ENCODE measurements at places on chromosomes 7 and 10.

GRCh38 chr10:3472287-3473051 is 299.9 kb upstream of the PITRM1 start:
- peak; percentile 23 for DNase-seq

DNA sequence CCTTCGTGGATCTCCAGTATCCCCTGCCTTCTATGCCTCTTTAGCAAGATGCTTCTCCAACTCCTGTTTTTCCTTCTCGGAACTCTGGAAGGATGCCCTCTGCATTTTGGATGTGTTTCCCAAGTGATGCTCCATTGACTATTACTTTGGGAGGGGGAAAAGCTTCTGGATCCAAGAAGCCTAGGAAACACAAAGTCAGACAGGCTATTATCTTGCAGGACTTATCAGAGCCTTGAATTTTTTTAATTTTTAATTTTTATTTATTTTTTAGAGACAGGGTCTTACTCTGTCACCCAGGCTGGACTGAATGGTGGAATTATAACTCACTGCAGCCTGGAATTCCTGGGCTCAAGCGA is 21.1 kb downstream of the TMEM270 start:
- DNase-seq, result no peak

- DNase-seq, result no peak
Measured at GRCh38 chr7:15284396-15284795, 277.4 kb downstream of the AGMO start.

GRCh38 chr10:72912736-72913135 is 19.2 kb downstream of the OIT3 start:
- DNase-seq, result no peak

GRCh38 chr10:130915065-130915464 is 396.5 kb downstream of the TCERG1L start:
- DNase-seq, result no peak

- no peak for DNase-seq
Measured at GRCh38 chr10:118407026-118407425, 64.9 kb upstream of the FAM204A start.

- no peak for DNase-seq
Measured at GRCh38 chr7:30906014-30906413, 5.6 kb upstream of the AQP1 start.

- DNase-seq, result no peak
Measured at GRCh38 chr10:48801001-48801421, 116.3 kb downstream of the WDFY4 start.

DNA sequence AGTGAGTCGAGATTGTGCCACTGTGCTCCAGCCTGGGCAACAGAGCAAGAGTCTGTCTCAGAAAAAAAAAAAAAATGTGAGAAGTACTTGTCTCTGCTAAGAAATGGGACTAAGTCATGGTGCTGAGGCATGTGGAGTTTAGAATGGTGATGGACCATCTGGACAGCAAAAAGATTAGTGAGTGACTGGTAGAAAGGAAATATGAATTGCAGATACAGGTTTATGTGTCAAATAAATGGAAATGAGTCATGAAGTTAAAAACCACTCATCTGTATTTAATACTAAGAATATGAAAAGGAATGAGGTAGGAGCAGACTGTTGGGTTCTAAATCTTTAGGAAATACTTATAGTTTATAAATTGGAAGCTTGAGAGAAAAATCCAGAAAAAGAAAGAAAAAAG is 625.7 kb upstream of the ANKRD30A start:
- no peak for DNase-seq

DNA sequence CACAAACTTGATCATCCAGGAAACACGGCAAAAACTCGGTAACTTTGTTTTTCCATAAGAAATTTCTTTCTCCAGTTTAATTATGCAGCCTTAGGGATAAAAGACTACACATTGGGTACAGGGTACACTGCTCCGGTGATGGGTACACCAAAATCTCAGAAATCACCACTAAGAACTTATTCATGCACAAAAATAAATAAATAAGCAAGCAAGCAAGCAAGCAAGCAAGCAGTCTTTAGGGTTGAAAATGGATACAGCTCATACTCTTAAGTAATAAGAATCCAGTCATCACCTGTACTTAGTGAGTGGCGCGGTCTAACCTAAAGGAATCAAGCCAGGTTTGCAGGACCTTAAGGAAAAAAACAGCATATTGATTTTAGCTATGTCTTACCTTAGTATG is 30.0 kb downstream of the MCM10 start:
- DNase-seq, result no peak

- no peak for DNase-seq
Measured at GRCh38 chr10:75408911-75409885, 7.6 kb upstream of the ZNF503 start.

- no peak for DNase-seq
Measured at GRCh38 chr10:124870854-124871425, 69.3 kb downstream of the ABRAXAS2 start.

- no peak for DNase-seq
Measured at GRCh38 chr7:139127648-139128047, 18.1 kb upstream of the ZC3HAV1 start.

DNA sequence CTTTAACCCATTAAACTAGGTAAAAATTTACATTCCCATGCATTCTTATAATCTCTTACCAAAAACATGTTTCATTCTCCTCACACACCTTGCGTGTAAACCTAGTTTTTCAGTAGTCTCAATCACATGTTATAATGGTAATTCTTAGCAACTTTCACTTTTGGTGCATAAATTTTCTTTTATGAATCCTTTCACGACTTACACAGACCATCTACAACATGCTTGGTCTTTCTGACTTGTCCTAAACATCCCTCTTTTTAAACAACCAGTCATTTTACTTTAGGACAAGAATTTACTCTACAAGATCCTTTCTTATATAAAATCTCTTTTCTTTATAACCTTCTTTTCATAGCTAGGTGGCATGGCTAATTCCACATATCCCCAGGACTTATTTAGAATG is 25.8 kb downstream of the FBXL13 start:
- DNase-seq, result no peak

DNA sequence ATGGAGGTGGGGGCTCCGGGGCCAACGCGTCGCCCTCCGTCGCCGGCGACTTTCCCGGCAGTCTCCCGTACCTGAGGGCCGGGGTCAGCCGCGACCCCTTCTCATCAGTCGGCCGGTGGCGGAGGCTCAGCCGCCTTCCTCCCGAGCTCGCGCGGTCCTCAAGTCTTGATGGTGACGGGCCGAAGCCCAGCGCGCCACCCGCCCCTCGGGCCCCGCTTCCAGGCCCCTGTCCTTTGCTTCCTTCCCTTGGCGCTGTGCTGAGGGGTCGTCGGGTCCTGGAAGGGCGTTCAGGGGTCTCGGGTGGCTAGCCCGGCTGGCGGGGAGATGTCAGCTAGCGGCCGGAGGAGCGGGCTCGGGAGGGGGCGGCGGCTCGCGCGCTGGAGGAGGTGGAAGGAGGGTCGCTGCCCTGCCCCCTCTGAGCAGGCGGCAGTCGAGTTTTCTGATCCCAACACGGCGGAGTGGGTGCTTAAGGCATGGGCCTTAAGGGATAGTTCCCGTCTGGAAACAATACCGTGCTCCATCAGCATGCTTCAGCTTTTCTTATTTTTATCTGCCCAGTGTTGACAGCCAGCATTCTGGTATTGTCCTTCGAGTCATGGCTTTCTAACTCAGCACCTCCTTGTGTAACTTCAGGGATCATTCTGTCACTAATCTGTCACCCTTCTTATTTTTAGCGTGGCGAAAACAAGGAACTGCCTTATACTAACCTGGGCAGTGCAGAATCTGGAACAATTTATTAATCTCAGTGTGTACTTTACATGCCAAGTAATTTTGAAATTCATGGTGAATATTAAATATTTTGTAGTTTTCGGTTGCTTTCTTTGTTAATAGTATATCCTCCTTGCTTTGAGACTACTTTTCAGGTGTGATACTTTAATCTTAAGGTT is 748 bp downstream of the PHTF2 start:
- DNase-seq, result no peak

DNA sequence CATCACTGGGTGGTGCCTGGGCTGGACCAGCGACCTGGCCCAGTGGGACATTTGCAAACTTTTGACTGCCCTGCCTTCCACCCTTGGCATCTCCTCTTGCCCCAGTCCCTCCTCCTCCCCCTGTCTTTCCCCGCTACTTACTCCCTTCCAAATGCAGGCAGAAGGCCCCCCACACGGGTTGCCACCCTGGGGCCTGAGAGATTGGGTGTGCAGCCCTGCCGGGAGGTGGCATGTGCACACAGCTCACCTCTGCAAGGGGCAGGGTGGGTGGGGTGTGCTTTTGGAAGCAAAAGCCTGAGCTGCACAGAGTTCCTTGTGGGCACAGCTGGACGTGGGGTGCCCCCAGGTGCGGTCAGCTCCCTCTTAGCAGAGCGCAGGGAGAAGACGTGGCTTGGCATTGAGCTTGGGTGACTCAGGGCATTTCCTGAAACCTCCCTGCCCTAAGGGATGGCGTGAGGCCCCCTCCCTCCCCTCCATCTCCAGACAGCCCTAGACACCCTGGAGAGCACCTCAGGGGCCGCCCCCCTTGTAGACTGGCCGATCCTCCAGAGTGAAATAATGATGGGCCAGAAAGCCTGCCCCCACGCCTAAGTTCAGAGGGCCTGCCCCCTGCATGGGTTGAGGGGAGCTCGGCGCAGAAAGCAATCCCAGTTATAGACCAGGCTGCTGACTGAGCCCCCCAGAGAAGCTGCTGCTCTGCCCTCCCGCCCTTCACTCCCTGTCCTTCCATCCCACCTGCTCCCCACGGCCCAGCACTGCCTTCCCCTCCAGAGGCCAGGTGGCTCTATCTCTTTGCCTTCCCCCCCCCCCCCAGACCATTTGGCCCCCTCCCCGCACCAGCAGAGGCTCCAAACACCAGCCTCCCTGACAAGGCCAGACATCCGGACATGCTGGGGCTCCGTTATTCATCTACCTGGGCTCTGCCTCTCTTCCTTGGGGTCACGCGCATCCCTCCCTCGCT is 2.3 kb upstream of the SHH start:
- DNase-seq, result no peak

DNA sequence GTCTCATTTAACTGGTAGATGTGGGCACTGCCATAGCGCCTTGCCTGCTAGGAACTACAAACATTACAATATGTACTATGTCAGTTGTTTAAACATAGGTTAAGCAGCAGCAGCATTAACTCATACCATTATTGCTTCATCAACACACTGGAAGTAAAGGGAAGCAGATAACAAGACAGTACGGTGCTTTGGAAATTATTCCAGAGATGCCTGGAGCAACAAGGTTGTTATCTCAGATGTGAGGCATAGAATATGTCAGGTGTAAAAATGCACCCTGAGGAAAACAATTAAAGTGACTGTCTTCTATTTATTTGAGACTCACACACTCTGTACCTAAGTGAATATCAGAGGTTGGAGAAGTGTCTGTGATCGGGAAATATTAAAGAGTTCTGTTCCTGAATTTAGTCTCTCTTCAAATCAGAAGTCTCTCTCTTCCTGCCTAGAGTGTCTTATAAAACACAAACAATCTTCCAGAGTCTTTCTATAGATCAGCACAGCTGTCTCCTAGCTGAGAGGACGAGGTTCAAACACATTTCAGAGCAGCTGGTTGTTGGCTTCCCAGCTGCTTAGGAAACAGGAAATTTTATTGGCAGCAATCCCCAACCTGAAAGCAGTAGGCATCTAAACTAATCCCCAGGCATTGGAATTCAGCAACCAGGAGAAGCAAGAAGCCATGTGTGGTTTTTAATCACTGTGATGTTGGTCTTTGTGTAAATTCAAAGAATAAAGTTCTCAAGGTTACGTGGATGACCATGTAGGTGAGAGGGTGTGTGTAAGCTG is 994.4 kb upstream of the LRRTM3 start:
- DNase-seq, result no peak

GRCh38 chr10:30542895-30543288 is 86.7 kb downstream of the LYZL2 start:
- no peak for DNase-seq

- DNase-seq, result no peak
Measured at GRCh38 chr7:134307320-134307719, 9.4 kb downstream of the SLC35B4 start.

Data from CD4-positive, alpha-beta T cell treated with Interleukin-15 for 4 hours (primary cell).